ENCODE measurements at places on chromosomes 3 and 15.

DNA sequence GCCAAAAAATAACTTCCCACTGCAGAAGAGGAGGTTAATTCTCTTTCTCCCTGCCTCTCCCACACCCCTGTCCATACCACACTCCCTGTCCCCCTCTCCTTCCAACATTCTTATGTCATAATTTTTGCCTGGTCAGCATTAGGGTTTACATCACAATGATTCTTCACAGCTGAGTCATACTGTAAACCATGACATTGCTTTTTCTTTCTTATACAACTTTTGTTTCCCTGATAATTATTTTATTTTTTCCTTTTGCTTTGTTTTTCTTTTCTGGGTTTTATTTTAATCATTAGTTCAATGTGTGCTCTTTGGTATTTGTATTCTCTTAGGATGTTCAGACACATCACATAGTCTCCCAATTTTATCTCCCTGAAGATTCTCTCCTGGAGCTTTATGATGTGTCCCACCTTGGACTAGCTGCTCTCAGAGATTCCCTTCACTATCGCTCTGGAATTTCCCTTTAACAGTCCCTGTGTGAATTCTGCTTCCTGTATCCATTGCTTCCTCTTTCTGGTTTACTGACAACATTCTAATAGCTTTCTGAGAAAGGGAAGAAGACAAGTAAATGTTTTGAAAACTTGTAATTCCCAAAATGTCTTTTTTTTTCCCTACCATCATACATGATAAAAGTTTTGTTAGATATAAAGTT lies 70.7 kb downstream of the SOX2 start:
- DNase-seq = no peak

GRCh38 chr3:55190331-55190730 lies 262.5 kb upstream of the LRTM1 start:
- DNase-seq = no peak

DNA sequence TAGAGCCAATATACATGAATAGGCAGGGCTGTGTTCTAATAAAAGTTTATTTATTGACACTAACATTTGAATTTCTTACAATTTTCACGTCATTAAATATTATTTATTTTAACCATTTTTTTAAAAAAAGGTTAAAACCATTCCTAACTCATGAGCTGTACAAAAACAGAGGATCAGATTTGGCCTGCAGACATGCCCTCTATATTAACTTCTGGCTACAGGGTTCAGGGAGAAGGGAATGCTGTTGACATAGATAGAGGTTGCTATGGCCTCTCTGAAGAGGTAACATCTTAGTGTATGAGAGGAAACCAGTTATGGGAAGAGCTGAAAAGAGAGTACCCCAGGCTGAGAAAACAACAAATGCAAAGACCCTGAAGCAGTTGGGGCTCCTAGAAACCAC lies 19.1 kb upstream of the RAP2B start:
- no peak for DNase-seq

GRCh38 chr3:4693620-4694019 lies 200.5 kb downstream of the ITPR1 start:
- DNase-seq = no peak

DNA sequence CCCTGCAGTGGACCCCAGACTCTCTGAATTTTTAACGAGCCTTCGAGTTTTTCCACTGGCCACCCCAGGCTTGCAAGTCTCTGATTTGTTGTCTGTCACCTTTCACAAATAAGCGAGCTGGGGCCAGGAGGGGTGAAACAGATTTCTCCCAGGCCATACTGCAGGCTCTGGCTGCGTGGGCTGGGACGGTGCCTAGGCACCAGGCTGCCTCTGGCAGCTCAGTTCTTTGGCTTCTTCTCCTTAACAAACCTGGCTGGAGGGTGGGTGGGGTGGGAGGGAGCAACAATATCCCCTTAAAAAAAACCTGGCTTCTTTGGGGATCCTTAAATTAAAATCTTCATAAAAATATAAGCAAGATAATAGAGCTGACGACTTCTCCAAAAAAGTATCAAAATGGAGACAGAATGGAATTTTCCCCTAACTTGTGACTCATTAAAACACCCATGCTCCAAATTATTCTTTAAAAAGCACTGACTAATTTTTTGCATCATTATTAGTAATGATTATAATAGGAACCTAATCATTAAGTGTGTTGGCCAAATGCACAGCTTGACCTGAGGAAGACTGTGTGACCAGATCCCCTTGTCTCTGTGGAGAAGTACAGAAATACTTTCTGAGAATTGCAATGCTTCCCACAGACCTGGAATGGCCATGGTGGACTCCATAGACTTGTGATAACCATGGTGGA lies 84.1 kb downstream of the SNRK start:
- no peak for DNase-seq

DNA sequence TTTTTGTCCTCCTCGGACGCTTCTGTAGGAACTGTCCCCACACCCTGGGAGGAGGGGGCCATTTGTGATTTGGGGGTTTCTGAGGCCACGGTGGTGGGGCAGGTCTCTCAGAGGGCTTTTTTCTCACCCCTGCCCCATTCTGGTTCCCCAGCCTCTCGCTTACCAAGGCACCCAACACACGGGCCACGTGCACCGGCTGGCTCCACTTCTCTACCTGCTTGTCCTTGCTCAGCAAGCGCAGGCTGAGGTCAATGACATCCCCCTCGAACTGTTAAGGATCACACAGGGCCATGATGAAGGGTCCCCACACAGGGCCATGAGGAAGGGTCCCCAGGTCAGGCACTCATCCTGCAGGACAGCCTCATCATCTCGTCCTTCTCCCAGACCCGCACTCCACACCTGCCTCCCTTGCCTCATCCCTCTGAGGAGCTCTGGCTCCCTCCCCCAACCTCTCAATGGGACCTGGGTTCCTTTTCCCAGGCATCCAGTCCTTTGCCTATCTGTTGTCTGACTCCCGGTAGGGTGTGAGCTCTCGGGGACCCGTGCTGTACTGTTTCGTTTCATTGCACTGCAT lies 10.6 kb downstream of the EPB42 start:
- DNase-seq = no peak

DNA sequence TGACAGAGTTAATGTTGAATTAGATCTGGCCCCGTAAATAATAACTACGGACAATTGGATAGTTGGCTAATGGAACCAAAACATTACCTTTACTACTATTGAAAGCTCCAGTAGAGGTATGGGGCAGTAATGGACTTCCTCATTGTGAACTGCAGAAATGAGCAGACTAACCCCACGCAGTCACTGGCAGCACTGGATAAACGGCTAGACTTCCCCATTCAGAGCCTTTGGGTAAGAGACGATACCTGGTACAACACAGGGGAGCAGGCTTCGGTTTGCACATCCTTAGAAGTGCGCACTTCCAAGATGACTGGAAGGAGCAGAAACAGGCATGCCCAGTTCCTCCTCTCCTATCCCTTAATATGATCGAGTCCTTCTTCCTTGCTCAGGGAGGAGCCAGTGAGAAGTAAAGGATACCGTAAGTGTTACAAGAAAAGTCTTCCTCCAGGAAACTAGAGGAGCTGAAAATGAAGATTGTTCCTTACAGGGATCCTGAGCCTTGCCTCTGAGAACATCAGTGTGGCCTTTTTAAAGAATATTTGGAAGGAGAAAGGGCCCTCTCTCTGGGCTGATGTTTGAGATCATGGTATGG lies 100.5 kb upstream of the NECTIN3 start:
- DNase-seq = no peak

- DNase-seq = no peak
Observed at GRCh38 chr3:184315871-184316661, 1.7 kb downstream of the EIF4G1 start.

GRCh38 chr15:58311556-58311955 lies 120.2 kb upstream of the LIPC start:
- no peak for DNase-seq

DNA sequence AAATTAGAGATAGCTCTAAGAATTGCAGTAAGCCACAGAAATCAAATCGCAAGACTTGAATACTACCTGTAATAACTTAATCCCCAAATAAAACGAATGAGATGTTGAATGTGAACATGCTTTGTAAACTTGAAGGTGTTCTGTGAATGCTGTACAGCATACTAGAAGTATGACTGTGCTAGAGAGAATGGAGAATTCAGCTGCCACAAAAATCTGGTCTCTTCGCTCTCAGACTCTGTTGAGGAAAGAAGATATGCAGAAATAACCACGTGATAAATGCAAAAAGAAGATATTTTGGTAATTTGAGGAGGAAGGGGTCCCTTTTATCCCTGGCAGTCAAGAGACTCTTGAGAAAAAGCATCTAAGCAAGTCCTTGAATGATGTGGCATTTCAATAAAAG lies 37.3 kb downstream of the ZBTB38 start:
- no peak for DNase-seq

GRCh38 chr3:96022676-96023075 lies 791.7 kb upstream of the EPHA6 start:
- DNase-seq = no peak

GRCh38 chr15:89126009-89126408 lies 37.8 kb downstream of the ABHD2 start:
- no peak for DNase-seq

DNA sequence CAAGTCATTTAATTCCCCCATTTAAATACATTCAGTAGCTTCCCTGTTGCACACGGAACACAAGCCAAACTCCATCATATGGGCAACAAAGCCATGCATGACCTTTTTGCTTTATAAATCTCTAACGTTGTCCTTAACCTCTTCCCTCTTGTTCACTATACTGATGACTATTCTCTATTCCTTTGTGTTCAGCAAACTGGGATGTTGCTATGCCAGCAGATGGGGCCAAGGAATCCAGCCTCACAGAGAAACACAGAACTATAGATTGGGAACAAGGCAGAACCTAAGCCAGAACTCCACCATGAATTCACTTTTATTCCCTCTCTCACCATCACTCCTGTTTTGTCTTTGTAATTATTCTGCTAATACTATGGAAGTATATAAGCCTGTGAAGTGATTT lies 398.4 kb downstream of the TUSC7 start:
- DNase-seq = no peak

DNA sequence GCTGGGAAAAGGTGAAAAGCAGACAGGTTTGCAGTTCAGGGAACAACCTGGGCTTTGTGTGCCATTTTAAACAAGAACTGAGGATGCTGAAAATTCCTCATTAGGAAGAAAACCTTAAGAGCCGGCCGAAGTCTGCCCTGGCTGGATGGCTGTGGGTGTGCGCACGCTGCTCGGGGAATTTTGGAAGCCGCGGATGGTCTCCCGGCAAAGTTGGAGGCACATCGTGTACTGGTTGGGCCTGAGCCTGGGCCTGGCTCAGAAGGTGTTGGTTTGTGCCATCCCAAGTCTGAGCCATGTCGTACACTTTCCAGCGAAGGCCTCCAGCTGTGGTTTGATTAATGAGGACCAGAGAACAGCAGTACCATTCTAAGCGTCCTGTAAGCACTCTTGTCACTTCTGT lies 188.2 kb downstream of the ATP10A start:
- no peak for DNase-seq
